Hair follicle dermal papilla cell (primary cell): ENCODE measurements at places on chromosomes 16 and 17. TPM values are rescaled to one million over a fixed set of nuclear protein-coding genes. Genes with fewer than 3 reads are reported as not detected.

Gene HS3ST3A1
- 33.2 and 40.1 TPM in 2 replicates for total RNA-seq

Gene NTN3
- 0.73 and 0.97 TPM in 2 replicates for total RNA-seq

Gene KRTAP4-5
- not detected in 2 replicates for total RNA-seq

Gene CIITA
- total RNA-seq, result 4.9 and 6.8 TPM in 2 replicates

Gene NPIPB6
- not detected in 2 replicates for total RNA-seq

Gene RPH3AL
- 2.3 and 2.6 TPM in 2 replicates for total RNA-seq

Gene HSF4
- total RNA-seq, result 4.5 and 9.6 TPM in 2 replicates

Gene FAM20A
- total RNA-seq, result 6.7 and 8.1 TPM in 2 replicates

Gene DPEP1
- total RNA-seq, result not detected in 2 replicates

Gene SGCA
- total RNA-seq, result 1.8 and 2.4 TPM in 2 replicates

Gene SYCE1L
- total RNA-seq, result 0.32 TPM in 1 of 2 replicates, not detected in the other

Gene TMEM235
- total RNA-seq, result not detected in 2 replicates
